ENCODE measurements at places on chromosomes 3 and 15.

DNA sequence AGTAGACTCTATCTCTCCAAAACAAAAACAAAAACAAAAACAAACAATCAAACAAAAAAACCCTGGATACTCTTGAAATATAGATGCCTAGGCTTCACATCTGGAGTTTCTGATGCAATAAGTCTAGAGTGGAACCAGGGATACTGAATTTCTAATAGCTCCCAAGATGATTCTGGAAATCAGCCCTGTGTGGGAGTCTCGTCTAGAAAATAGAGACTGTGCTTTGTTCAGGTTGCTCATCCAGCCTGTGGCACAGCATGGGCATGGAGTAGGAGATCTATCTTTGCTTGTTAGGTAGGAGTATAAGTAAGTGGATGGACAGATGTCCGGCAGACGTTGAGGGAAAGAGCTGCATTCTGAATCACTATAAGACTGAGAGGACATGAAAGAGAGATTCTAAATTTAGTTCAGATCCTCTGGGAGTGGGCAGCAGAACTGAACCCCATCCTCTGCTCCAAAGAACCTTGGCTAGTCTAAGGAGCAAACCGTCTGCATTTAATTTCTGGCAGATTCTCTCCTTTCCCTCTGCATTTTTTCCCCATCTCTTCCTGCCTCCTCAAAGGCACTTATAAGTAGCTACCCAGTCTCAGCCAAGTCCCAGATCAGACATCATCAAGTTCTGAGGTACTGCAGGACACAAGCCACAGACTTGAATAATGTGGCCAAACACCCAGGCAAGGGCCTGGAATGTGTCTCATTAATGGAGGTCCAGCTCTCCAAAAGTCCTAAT lies 92.6 kb upstream of the STRIT1 start:
- no peak for DNase-seq

- DNase-seq: no peak
Measured at GRCh38 chr15:69482686-69483256, 30.2 kb downstream of the RPLP1 start.

- DNase-seq: no peak
Measured at GRCh38 chr3:124084022-124084881, 92.3 kb upstream of the ROPN1 start.

DNA sequence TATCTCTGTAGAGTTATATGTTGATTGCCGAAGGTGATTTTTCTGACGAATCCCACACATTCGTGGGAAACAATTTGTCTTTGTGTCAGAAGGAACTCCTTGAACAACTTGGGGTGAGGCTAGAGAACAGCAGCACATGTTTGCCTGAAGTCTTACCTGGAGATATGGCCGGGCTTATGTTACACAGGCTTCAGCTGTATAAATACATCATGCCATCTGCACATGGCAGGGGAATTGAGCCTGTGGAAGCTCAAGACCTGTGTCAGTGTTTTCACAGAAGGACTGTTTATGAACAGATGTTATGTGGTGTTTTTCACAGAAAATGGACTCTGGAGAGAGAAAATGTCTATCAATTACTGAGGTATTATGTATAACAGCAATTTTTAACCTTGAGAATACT lies 203.6 kb upstream of the MDFIC2 start:
- no peak for DNase-seq

GRCh38 chr3:155491696-155492095 lies 198.2 kb upstream of the STRIT1 start:
- no peak for DNase-seq

- no peak for DNase-seq
Measured at GRCh38 chr15:93973287-93973686, 258.1 kb upstream of the MCTP2 start.

DNA sequence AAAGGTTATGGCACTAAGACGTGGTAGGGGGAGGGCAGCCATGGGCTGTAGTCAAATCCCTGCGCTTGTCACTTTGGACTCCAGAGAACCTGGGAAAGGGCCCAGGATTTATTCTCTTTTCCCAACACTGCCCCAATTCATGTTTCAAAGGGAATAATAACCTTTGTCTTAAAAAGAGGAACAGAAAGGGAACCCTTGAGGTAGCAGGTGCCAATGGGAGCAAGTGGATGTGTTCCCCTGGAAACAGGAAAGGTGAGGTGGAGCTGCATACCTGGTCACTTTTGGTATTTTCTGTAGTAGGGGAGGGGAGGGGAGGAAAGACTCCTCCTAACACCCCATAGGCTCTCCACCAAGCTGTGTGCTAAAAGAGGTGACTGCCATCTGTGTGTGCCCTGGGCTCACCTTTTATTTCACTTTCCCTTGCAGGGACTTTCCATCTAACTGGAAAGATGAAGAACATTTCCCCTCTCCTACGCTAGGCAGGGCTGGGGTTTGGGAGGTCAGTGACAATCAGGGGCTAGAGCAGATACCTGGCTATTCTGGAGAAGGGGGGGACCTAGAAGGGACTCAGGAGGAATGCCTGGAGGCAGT lies 6.1 kb upstream of the CHST14 start:
- DNase-seq: no peak

GRCh38 chr3:94875149-94875548 lies 812.3 kb downstream of the NSUN3 start:
- DNase-seq: no peak

DNA sequence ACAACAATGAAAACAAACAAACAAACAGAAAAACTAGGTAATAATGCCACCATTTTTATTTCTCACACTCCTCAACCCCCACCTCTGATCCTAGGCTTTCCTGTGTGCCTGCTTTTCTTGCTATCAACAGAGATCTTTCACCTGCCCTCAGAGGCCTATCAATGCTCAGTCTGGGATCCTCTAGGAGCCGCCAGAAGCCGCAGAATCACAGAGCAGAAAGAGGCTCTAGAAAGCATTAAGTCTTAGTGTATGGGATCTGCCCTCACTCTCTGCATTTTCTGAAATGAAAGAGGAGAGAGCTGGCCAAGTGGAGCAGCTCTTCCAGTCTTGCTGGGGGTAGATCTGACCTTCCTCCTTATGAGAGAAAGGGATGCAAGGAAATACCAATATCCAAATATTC lies 306.8 kb downstream of the TUSC7 start:
- no peak for DNase-seq

- DNase-seq: no peak
Measured at GRCh38 chr15:68815598-68815997, 5.1 kb downstream of the ANP32A start.

- DNase-seq: no peak
Measured at GRCh38 chr3:11601446-11602238, 42.1 kb downstream of the VGLL4 start.

DNA sequence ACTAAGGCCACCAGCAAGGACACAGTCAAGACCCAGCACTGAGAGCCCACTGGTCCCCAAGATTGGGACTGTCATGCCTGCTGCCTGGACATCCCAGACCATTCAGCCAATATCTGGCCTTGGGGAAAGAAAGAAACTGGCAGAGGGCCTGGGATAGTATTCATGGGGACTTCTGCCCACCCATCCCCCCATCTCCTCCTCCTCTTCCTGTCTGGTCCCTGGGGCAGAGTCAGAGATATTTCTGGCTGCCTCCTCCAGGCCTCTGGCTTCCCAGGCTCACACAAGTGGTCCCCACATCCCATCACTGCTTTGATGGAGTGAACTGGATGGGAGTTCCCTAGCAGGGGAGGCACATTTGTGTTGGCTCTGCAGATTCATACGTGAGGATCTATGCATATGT lies 4.2 kb upstream of the RASL12 start:
- no peak for DNase-seq
